Esophagus muscularis mucosa (tissue), 4 donors: ENCODE measurements at places on chromosomes 13 and 19. TPM values are rescaled to one million over a fixed set of nuclear protein-coding genes. Genes with fewer than 3 reads are reported as not detected.

The TEX29 gene
- 0.83 TPM for total RNA-seq

The OR10H5 gene
- 0.06 TPM for total RNA-seq

The ZNF701 gene
- 9.7 TPM for total RNA-seq

The BEST2 gene
- total RNA-seq: not detected

The TUBA3C gene
- total RNA-seq: not detected

The PCP2 gene
- total RNA-seq: not detected

The SPACA4 gene
- not detected for total RNA-seq

The ANKRD24 gene
- 1.3 TPM for total RNA-seq
